Inflammatory macrophage treated with lipopolysaccharide for 4 hours (primary cell): ENCODE measurements at places on chromosomes 6 and 20.

GRCh38 chr6:34390531-34391472, 1.7 kb downstream of the NUDT3 start:
- DNase-seq: peak; percentile 86

DNA sequence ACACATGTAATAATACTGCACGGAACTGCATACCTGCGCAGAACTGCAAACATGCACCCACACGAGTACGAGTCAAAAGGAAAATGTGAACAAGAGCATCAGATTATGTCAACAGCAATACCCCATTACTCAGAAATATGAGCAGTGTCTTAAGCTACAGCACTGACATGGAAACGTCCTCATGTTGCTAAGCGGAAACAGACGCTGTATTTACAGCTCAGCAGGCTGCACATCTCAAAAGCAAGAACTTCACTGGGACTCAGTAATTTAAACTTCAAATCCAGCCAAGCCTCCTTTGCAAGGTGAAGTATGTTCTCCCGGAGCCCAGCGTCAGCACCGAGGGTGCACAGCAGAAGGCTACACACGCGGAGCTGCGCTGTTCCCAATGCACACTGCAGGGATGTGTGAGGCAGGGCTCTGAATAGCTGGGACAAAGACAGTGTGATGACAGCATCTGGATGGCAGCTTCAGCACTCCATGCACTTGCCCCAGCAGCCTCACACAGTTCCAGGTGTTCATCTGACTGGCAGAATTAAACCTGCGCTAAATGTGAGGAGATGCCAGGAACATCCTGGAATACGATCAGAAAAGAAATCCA, 202.8 kb downstream of the WDR27 start:
- DNase-seq: no peak

GRCh38 chr6:57242505-57242904, 20.4 kb upstream of the RAB23 start:
- DNase-seq: peak; percentile 61

GRCh38 chr6:130421585-130421984, 55.8 kb downstream of the TMEM200A start:
- no peak for DNase-seq

DNA sequence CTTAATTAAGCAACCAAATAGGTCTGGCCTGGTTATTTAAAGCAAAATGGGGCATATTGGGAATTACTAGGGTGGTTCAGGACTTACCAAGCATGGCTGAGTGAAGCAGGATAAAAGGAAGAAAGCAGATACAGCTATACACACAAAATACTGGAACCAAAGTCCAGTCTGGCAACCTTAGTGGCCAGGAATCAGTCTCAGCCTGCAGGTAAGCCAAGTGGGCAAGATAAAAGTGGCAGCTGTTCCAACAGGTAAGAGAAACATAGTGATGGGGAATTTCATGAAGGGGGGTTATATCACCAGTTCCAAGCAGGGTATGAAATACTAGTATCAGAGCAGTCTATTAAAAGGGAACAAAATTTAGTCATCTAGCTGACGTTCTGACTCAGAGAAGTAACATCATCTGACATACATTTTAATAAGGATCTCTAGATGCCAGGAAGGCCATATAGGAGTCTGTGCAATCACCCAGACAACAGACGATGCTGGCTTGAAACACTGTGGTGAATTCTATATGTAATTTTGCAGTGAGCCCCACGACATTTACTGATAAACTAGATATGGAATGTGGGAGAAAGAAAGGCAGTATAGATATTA, 292.1 kb upstream of the HSF2 start:
- DNase-seq: no peak

DNA sequence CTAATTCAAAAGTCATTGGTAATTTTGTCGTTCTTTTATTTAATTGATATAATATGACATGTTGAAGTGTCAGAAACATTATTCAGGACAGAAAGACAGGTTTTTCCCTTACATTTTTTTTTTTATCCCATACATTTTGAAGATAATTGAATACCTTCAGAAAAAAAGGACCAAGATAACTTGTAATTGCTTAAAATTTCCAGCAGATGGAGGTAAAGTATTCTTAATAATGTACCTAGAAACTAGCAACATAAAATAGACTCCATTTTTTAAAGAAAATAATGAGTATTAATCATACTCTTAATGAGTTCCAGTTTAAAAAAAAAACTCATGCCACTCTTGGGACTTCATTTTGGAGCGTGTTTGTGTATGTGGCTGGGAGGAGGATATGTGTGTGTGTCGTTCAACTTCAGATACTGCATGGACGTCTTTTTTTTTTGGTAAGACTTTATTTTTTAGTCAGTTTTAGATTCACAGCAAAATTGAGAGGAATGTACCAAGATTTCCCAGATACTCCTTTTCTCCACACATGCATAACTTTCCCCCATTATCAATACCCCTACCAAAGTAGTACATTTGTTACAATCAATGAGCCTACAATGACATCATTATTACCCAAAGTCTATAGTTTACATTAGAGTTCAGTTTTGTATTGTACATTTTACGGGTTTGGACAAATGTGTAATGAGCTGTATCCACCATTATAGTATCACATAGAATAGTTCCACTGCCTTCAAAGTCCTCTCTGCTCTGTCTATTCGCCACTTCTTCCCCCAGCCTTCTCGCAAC, 79.4 kb downstream of the ROS1 start:
- DNase-seq: peak; percentile 37

GRCh38 chr20:235891-236290, 8.8 kb downstream of the DEFB129 start:
- peak; percentile 43 for DNase-seq

- no peak for DNase-seq
Measured at GRCh38 chr6:53611342-53611741, 54.2 kb downstream of the KLHL31 start.

DNA sequence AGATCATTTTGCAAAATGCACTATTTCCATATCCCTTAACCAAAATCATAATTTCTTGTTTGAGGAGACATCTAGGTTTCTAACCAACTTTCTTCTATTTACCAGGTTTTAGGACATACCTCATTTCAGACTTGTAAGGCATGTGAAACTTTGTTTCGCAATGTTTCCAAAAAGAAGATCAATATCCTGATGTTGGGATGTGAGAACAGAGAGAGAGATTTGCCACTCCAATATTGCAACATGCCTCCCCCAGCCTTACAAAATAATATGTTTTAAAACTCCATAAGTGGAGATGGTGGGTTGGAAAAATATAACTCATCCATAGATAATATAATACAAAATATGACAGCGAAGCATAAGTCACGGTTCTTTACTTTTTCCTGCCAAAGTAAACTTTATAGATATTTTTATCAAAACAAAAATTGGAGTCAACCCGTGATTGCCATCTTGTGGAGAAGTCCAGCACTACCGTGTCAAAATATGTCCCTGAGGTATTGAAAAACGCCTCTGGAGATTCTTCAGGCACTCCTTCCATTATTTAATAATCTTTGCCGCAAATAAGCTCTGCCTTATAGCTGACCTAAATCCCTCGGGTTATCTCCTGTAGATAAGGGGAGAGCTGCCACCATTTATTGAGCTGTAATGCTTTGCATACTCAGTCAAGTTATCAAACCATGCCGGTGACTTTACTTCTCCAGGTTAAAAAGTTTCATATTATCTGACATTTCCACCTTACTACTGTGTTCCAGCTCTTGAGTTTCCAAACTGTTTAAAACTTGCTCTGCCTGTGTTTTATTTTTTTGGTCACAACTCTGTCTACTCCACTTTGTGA, 534.2 kb downstream of the HACE1 start:
- DNase-seq: peak; percentile 11

DNA sequence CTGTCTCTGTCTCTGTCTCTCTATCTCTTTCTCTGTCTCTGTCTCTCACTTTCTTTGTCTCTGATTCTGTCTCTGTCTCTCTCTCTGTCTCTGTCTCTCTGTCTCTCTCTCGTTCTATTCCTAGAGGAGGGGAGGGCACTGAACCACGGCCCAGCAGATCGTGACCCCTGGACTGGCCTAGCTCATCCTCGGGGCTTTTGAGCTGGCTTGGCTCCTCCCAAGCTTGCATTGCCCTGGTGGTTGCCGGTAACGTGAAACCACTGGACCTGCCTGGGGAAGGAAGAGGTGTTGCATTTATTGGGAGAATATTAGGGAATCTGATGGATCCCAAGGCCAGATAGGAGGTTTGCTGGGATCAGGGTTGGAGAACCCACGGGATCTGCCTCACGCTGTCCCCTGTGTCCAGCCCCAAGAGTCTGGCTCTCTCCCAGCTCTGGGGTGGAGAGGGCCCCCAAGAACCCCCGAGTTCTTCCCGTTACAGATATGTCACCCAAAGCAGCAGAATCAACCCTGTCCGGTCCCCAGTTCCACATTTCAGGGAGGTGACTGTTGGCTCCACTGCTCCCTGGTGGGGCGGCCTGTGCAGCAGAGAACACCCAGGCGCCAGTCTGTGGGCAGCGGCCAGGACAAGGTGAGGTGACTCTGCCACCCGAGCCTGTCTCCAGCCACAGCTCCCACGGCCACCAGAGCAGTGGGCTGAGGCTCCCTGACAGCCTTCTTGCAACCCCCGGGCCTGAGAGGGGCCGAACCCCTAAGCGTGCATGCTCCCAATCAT, 228.3 kb downstream of the TTLL2 start:
- no peak for DNase-seq

GRCh38 chr20:347317-347639, 367 bp downstream of the NRSN2 start:
- DNase-seq: no peak

- no peak for DNase-seq
Measured at GRCh38 chr6:14165091-14165490, 47.5 kb downstream of the CD83 start.
